ENCODE measurements at places on chromosomes 13 and 19. TPM values are rescaled to one million over a fixed set of nuclear protein-coding genes. Genes with fewer than 3 reads are reported as not detected.

Gene TMEM38A
- total RNA-seq: 16.0 TPM

DNA sequence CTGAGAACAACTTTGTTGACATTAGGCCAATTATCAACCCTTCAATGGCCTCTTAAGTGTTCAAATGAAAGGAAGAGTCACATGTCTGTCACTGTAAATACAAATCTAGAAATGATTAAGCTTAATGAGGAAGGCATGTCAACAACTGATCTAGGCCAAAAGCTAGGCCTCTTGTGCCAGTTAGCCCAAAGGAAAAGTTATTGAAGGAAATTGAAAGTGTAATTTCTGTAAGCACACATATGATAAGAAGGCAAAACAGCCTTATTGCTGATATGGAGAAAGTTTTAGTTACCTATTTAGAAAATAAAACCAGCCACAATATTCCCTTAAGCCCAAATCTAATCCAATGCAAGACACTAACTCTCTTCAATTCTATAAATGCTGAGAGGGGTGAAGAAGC, 604.7 kb downstream of the SLITRK6 start:
- no peak for DNase-seq

GRCh38 chr19:1068009-1069001, 1.3 kb downstream of the ARHGAP45 start:
- no peak for DNase-seq

DNA sequence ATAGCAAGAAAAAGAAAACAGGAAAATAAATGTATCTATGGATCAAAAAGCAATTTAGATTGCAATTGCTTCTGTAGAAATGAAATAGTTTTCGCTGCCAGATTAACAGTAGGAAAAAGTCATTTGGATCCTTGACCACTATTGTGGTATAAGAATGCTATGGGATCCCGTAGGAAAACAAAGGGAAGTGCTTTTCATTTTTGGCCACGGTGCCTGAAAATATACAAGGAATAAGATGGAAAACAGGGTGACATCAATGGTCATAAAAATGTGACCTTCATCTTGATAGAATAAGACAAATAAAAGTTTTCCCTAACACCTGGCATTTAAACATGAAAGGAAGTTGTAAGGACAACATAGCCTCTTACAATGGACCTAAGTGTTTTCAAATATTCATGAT, 622.8 kb downstream of the DACH1 start:
- DNase-seq: no peak

Data from PC-9 (cell line).